ENCODE measurements at places on chromosomes 7 and 10.

GRCh38 chr7:26686448-26686981, 177.9 kb downstream of the SKAP2 start:
- DNase-seq, result peak; percentile 64

DNA sequence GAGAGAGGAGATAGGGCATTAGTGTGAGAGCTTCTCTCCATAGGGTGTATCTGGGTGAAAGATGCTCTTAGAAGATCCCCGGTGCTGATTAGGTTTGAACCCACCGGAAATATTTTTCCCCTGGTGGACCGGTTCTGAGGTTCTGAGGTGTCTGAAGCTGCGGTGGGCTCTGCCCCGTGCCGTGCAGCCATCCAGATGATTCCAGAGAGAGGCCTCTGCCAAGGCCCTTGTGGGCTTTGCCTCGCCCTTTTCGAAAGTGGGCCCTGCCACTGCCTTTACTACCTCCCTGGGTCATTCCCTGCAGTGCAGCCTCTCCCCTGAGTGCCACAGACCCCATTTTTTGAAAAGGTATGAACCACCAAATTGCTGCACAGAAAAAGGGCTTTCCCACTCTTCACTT, 2.8 kb downstream of the GIMAP8 start:
- no peak for DNase-seq

GRCh38 chr7:27140126-27140857, 3.2 kb downstream of the HOXA5 start:
- DNase-seq, result no peak

- no peak for DNase-seq
These were observed 85.2 kb downstream of the ADARB2 start for GRCh38 chr10:1652151-1652550.

DNA sequence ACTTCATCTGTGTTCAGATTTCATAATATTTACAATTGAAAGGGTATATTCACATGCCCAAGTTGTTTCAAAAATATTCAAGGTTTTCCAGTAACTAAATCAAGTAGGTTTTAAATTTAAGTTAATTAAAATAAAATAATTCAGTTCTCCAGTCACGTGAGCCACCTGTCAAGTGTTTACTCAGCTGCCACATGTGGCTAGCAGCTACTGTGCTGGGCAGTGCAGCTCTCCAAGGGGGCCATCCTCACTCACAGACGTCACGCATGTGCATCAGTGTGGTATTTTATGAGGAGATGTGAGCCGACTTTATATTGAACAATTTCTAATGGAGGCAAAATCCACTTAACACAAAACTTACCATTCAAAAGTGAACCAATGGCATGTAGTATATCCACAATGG, 69.7 kb upstream of the CAMK2B start:
- DNase-seq, result no peak

GRCh38 chr10:126972635-126973414, 67.6 kb downstream of the DOCK1 start:
- DNase-seq, result no peak

DNA sequence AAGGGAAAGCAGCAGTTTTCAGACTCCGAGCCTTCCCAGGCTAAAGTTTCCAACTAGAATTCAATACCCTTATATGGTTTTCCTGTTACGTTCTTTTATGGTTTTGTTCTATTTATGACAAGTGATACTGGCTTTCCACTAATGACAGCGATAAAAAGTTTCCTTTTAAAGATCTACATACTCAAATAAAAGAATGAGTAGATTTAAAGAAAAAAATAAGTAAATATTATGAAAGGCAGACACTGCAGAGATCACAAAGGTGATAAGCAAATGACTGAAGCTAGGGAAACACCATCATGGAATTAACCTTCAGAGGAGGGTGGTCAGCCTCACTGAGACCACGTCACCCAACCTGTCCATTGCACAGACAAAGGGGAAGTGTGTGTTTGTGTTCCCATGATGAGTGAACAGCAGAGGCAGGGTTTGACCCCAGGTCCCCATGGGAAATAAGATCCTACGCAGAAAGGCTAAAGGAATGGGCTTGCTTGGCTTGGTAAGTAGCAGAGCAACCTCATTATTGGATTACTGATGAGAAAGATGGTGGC, 4.0 kb downstream of the VSIR start:
- DNase-seq, result no peak

DNA sequence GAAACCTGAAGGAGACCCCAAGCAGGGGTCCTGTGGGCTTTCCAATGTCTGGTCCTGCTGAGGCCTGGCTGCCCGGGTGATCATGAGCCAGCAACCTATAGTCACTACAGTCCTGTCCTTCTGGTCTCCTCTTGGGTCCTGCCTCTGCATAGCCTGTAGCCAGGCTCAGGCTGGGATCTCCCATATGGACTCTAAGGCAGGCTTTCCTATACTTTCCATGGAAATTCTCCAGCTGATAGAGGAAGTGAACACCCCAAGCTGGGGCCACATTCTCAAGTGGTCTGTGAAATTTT, 26.4 kb downstream of the ANXA8 start:
- no peak for DNase-seq

DNA sequence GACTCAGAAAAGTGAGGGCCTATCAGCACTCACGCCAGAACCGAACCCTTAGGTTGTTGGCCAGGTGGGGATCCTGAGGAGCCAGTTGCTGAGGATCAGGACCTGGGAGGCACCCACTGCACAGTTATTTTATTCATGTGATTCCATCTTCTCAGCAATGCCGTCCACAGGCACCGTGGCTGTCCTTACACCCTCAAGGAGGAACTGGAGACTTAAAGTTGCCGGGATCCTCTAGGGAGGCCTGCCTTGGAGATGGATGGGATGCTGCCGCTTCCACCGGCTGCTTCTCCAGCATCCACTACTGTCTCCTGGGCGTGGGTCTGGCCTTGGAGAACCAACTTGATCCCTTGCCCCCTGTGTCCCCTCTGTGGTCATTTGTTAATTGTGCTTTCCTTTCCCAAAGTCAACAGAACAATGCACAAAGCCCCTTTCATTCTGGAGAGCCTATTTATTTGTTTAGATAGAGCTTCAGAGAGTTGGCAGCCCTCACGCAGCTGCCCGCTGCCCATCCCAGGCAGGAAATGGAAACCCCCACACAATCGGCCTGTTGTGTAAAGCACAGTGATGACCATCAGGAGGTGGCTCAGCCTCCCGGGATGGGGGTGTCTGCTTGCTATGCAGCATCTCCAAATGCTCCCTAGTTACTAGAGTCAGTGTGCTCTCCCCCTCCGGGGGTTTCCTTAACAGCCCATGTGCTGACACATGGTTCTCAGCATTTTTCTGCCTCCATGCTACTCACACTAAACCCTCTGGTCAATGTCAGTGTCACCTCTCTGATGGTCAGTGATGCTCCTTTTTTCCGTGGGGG, 52.9 kb upstream of the IGFBP3 start:
- DNase-seq, result no peak

- no peak for DNase-seq
These were observed 7.1 kb downstream of the CCM2 start for GRCh38 chr7:45007106-45007505.
